Peyer's patch (tissue), 4 donors: ENCODE measurements at places on chromosomes 7 and 10. TPM values are rescaled to one million over a fixed set of nuclear protein-coding genes. Genes with fewer than 3 reads are reported as not detected.

Gene KDM7A
- 38.4 TPM for total RNA-seq

Gene IL2RA
- total RNA-seq: 16.5 TPM

Gene PKD2L1
- total RNA-seq: not detected

GRCh38 chr7:90618876-90619275 is 22.8 kb downstream of the CDK14 start:
- no peak for DNase-seq

DNA sequence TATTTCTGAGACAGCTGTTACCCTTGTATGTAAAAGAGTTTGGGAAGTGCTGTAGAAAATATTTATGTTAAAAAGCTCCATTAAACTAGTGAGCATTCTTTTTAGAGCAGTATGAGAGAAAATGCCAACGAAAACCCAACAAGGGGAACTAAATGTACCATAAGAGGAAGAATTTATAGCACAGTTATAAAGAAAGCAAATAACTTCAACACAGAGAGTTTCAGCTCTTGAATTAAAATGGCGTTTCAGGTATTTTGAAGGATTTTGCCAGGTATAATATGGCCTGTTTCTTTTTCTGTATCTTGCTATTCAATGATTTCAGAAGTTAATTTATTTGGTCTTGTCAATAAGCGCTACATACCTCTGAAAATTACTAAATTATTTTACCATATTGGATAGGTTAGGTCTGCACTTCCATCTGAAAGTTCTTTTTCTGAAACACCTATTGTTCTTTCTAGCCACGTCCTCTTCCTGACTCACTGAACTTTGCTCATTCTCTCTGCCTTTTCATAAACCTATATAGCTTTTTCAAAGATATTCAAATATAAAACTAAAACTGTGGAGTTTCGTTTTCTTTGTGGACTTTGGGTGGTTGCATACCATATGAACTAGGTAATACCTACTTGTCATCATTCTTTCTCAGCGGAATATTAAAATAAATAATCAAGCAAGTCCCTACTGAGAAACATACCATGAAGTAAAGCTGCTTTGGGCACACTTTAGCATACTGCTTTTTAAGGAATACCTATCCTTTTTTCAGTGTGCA is 136.1 kb downstream of the SEMA3A start:
- no peak for DNase-seq

DNA sequence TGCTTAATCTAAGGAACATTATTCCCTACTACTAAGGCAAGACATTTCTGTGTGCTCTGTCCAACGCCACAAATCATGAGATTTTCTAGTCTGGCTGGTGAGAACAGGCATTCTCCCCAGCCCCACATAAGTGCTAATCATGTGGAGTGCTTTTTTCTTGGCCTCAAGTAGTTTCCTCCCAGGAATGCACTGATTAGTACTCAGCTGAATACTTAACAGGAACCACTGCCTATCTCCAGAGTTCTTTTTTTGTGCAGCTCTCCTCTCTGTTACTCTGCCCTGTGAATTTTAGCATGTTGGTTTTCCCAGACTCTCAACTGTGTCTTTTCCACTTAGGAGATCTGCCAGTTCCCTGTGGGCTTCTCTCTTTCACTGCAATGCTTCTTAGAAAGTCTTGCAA is 1098.5 kb upstream of the LRRTM3 start:
- DNase-seq: no peak
